ENCODE measurements at places on chromosomes 1 and 21.

- no peak for DNase-seq
Observed at GRCh38 chr1:241990040-241990439, 8.9 kb downstream of the MAP1LC3C start.

GRCh38 chr1:115296981-115297380, 41.1 kb downstream of the NGF start:
- DNase-seq, result no peak

DNA sequence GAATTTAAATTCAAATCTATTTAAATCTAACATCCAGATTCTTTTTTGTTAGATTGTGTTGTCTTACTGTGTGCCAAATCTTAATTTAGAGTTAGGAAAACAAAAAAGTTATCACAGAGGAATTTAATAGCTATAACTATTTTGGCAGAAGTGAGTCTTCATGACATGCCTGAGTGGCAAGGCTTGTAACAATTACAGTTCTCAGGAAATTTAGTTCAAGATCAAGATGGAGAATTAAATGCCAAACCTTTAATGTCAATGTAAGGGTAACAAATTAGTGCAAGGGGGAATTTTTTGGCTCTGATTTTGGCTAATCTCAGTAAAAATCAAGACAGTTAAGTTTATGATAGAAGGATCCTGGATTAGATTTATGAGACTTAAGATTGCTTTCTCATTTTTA, 58.4 kb downstream of the GDAP2 start:
- no peak for DNase-seq

- DNase-seq, result no peak
Observed at GRCh38 chr21:29084372-29084771, 10.9 kb upstream of the CCT8 start.

DNA sequence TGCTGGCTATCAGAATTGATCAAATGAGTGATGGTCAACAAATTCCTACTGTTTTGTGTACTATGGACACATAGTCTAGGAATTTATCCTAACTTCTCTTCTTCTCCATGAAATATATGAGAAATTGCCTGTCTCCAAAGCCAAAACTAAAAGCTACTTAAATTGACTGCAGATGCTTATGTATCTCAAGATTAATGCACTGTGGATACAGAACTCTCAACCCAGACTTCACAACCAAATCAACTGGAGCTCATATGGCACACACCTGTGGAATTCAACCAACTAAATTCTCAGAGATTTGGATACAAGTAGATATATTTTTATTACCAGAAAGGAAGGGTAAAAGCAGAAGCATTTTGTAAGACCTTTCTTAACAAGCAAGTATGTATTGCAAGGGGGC, 566.1 kb downstream of the LTN1 start:
- DNase-seq, result no peak

GRCh38 chr21:34989337-34990151, 59.6 kb downstream of the RUNX1 start:
- peak; percentile 42 for DNase-seq

DNA sequence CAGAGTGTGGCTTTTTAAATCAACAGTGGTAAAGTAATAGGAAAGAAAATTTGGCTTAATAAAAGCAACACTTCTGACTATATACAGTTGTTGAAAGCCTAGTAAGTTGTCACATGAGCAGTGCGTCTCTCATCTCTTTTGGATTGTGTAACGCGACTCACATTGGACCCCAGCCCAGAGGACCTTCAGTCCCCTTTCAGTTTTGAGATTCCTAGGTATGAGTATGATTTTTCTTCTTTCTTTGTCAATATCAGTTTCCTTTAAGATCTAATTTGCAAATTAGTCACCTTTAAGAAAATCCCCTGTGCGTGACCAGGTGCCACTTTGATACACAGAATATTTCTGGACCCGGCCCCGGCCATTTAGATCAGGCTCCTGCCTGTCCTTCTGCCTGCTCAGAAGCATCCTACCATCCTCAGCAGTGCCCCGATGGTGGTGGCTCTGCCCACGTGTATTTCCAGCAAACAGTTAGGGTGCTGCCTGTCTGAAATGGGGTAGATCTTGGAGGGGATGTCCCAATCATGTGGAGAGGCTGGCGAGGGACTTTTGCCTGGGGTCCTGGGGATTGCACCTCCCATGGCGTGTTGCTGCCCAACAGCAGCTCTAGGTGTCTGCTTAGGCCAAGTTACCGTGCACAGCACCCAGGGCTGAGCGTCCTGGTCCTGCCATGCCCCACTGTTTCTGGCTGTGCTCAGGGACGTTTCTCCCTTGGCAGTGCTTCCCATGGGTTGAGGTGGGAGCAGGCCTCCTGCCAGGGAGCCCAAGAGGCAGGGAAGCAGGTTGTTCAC, 21.1 kb downstream of the SNAP47 start:
- no peak for DNase-seq

DNA sequence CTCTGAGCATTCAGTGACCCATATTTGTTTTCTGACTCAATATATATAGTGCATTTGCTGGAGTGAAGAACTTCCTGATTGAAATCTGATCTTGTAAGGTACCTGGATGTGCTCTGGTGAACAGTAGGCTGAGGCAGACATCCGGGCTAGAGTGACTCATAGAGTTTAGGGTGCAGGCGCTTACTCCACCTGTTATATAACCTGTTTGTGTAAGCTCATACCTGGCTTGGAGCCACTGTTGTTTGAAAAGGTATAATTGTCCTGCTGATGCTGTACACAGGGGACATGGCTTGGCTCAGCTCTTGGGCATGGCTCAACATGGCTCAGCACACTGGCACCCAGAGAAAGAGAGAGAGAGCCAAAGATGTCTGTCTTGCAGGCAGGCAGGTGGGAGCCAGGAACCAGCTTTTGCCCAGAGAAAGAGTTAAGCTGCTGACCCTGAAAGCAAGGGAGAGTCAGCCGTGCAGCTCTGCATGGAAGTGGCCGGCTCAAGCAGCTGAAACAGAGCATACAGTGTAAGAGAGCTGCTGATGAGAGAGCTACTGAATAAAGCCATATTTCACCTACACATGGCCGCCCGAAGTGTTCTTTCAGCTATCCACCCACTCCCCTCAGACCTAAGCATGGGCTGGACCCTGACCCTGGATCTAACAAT, 43.2 kb downstream of the GJA5 start:
- DNase-seq, result no peak

DNA sequence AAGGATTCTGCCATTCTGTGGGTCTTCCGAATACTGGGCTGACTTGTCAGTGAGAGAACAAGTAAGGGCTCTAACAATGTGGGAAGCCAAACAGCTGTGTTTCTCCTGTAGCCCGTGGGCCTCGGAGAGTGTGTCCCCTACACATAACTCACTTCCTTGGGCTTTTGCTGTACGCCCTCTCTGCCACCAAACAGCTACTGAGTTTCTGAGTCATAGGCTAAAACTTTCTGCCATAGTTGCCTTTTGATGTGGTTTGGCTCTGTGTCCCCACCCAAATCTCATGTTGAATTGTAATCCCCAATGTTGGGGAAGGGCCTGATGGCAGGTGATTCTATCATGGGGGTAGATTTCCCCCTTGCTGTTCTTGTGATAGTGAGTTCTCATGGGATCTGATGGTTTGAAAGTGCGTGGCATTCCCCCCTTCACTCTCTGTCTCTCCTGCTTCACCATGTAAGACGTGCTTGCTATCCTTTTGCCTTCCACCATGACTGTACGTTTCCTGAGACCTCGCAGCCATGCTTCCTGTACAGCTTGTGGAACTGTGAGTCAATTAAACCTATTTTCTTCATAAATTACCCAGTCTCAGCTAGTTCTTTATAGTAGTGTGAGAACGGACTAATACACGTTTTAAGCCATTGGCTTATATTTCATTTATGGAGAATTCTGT, 194.8 kb upstream of the HMCN1 start:
- no peak for DNase-seq

DNA sequence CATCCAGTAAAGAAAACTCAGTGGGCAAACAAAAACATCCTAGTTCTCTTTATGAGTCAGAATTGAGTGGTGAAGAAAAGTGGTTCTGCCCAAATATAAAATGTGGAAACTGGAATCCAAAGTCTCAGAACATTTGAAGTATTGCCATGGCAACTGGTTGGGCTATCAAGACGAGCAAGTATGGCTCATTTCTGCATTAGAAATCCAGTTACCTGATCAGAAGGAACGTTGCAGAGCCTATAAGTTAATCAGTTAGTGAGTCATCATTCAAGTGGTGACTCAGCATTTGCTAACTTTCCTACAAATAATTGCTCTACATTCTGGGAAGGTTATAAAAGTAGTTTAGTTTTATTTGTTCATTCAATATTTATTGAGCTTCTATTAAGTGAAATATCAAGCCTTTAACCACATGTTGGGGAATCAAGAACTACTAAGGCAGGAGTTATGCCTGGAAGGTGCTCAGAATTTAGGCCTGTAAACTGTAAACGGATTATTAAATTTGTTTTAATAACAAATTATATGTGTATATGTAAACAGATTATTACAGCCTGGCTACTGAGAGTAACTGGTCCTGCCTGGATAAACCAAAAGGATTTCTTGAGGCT, 104.3 kb downstream of the PAPPA2 start:
- no peak for DNase-seq

GRCh38 chr1:184258525-184258924, 128.3 kb upstream of the C1orf21 start:
- DNase-seq, result no peak

- no peak for DNase-seq
Observed at GRCh38 chr1:53982034-53982762, 35.8 kb downstream of the LDLRAD1 start.

DNA sequence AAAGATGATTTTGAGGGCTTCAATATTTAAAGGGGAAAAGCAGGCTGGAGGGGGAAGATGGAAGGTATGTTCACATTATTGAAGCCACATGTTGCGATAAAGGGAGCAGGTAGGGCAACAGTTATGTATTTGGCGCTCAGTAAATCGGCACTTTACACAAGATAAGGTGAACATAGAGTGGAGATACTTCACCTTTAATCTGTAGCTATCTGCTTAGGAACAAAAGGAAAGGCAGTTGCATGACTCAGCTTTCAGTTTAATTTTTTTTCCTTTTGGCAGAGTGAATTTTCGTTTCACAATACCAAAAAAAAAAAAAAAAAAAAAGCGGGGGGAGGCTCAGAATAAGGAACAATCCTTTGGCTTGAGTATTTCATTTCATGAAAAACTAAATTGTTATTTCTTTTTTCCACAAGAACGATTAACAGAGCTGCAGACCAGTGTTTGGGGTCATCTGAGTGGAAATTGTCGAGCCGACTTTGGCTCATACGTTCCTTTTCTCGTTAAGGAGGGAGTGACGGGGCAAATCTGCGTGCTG, 1.1 kb upstream of the COQ8A start:
- no peak for DNase-seq

- DNase-seq, result no peak
Observed at GRCh38 chr1:3578433-3578805, 32.9 kb downstream of the MEGF6 start.

DNA sequence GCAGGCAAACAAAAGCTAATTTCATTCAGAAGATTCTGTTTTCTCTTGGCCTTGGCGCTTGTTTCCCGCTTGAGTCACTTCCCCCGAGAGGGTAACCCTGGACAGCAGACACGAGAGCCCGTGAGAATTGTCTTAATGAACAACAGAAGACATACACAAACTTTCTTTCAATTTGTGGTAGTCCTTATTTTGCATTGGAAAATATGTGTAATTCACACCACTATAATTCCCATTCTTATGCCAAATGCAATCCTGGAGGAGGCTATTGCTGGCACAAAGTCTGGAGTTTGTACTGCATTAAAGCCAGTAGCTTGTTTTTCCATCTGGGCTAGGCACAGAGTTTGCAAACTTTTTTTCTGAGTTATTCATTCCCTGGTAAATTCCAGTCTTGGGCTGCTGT, 109.8 kb upstream of the IVNS1ABP start:
- no peak for DNase-seq

GRCh38 chr1:169809370-169810095, 14.8 kb upstream of the METTL18 start:
- no peak for DNase-seq

DNA sequence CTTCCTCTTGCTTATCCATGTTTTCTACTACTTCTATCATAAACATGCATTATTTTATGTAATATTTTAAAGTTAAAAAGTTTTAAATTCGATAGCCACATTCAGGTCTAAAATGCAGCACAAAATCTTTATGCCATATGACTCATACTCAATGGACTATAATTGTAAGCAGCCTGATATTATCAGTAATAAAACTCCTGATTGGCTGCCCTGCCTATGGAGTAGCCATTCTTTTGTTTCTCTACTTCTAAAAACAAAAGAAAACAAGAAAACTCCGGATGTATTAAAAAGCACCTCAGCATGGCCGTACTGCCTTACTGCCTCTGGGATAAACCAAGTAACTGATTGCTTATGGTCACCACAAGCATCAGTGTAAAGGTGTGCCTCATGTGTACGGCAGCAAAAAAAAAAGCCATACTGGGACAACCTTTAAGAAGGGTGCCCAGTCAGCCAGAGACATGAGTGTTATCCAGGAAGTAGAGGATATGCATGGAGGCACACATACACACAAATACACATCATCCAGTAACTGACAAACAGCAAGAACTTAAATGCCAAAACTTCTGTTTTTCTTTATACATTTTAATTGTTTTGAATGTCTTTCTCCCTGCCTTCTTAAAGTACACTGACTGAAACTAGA, 9.2 kb downstream of the SLC35D1 start:
- no peak for DNase-seq

GRCh38 chr1:79847700-79848099, 841.2 kb upstream of the ADGRL4 start:
- DNase-seq, result no peak

GRCh38 chr1:202728951-202729350, 18.7 kb upstream of the SYT2 start:
- no peak for DNase-seq

GRCh38 chr1:55555956-55556725, 341.0 kb upstream of the USP24 start:
- no peak for DNase-seq

- no peak for DNase-seq
Observed at GRCh38 chr1:230548357-230548756, 93.9 kb upstream of the COG2 start.

- DNase-seq, result peak; percentile 47
Observed at GRCh38 chr1:32876341-32877210, 5.9 kb upstream of the FNDC5 start.

DNA sequence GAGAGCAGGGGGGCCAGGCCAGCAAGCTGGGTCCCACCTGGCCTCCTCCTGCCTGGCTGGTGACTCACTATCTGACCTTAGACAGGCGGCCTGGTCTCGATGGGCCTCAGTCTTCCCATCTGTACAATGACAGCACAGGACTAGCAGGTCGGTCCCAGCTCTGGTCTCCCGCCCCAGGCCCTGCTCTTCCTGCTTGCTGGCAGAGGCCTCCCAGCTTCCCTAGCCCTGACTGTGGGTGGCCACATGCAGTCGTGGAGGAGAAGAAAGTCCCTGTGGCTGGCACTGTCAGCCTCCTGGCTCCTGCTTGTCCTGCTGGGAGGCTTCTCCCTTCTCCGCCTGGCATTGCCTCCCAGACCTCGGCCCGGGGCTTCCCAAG, 817 bp downstream of the EXTL1 start:
- DNase-seq, result no peak

DNA sequence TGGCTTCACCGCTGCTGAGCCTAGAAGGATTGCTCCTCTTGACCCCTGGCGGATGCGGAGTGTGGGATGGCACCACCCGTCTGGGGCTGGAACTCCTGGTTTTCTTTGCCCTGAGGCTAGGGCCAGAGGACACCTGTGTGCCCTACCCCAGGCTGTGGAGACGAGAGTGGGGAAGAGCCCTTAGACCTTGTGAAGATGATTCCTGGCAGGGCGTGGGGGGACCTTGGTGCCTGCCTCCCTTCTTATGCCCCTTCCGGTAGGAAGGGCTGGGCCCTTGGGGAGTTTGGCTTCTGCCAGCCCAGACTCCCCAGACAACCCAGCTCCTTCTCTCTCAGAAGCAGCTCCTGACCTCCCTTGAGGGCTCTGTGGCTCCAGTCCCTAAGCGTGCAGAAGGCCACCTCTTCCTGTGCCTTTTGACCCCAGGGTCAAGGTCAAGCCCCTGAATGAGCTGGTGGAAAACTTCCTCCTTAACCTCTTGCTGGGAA, 891 bp downstream of the RPS6KA1 start:
- DNase-seq, result no peak

Data from activated T-helper 1 cell treated with anti-CD3 and anti-CD28 coated beads, Interleukin-2, amount 50 U/mL, for 16 hours (primary cell).